ENCODE measurements at places on chromosomes 4 and X.

- H3K36me3 ChIP-seq: no peaks in the 10 kb centered on the region
- DNase-seq: no peak
- H3K27ac ChIP-seq: no peak overlapping the region
- H3K4me3 ChIP-seq: no peak overlapping the region
These were observed 52.7 kb upstream of the TMPRSS11F start for GRCh38 chr4:68182382-68182820.

- peak overlapping the region; percentile 55 for H3K4me3 ChIP-seq
- DNase-seq: no peak
- H3K27me3 ChIP-seq: peaks cover 41% of the 10 kb centered on the region
- H3K36me3 ChIP-seq: no peaks in the 10 kb centered on the region
These were observed 1.0 kb upstream of the SNCA start for GRCh38 chr4:89837993-89838390.

DNA sequence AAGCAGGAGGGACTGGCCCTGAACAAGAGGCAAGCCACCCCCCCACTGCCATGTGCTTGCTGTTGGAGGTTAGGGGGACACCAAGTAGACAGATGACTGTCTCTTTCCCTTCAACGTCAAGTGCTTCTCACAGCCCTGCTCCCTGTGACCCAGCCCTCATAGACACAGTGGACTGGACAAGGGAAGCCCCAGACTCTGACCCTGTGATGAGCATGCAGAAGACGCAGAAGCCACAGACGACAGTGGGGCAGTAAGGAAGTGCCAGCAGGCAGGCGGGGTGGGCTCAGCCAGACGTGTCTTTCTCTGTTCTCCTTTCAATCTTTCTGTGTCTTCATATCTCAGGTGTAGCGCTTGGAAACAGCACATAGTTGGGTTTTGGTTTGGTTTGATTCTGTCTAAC, 2.4 kb upstream of the L1CAM start:
- H3K27ac ChIP-seq: no peak overlapping the region
- H3K4me1 ChIP-seq: no peaks in the 10 kb centered on the region
- H3K36me3 ChIP-seq: no peaks in the 10 kb centered on the region
- peaks cover 58% of the 10 kb centered on the region for H3K27me3 ChIP-seq
- no peak overlapping the region for H3K4me3 ChIP-seq

GRCh38 chr4:80240976-80241375, 25.5 kb upstream of the FGF5 start:
- no peak overlapping the region for H3K27ac ChIP-seq
- H3K27me3 ChIP-seq: peaks cover 4% of the 10 kb centered on the region
- H3K36me3 ChIP-seq: no peaks in the 10 kb centered on the region
- no peak for DNase-seq
- no peaks in the 10 kb centered on the region for H3K4me1 ChIP-seq
- H3K4me3 ChIP-seq: no peak overlapping the region

DNA sequence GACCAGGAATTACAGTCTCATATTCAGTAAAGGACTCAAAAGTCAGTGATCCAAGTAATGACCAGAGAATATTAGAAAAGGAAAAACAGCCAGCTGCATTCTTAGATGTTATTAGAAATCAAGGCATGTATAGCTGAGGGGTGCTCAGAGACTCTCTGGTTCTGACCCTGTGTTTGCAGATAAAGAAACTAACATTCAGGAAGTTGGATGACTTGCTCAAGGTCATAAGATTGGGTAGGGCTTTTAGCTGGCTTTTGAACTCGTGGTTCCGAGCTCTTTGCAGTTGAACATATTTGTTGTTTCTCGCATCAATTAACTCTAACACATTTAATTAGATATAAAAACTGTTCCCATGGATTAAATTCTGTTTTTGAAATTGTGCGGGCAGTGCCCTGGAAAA, 62.5 kb upstream of the ENPP6 start:
- no peak overlapping the region for H3K4me3 ChIP-seq
- H3K27me3 ChIP-seq: no peaks in the 10 kb centered on the region
- H3K36me3 ChIP-seq: no peaks in the 10 kb centered on the region

- no peaks in the 10 kb centered on the region for H3K27me3 ChIP-seq
- H3K36me3 ChIP-seq: no peaks in the 10 kb centered on the region
- H3K27ac ChIP-seq: no peak overlapping the region
- no peaks in the 10 kb centered on the region for H3K4me1 ChIP-seq
- DNase-seq: no peak
- no peak overlapping the region for H3K4me3 ChIP-seq
These were observed 131.8 kb downstream of the SCFD2 start for GRCh38 chr4:53234111-53234510.

GRCh38 chr4:108849611-108850168, 86.8 kb upstream of the ETNPPL start:
- H3K36me3 ChIP-seq: no peaks in the 10 kb centered on the region
- H3K4me3 ChIP-seq: no peak overlapping the region
- H3K27ac ChIP-seq: no peak overlapping the region
- H3K27me3 ChIP-seq: no peaks in the 10 kb centered on the region
- no peaks in the 10 kb centered on the region for H3K4me1 ChIP-seq

DNA sequence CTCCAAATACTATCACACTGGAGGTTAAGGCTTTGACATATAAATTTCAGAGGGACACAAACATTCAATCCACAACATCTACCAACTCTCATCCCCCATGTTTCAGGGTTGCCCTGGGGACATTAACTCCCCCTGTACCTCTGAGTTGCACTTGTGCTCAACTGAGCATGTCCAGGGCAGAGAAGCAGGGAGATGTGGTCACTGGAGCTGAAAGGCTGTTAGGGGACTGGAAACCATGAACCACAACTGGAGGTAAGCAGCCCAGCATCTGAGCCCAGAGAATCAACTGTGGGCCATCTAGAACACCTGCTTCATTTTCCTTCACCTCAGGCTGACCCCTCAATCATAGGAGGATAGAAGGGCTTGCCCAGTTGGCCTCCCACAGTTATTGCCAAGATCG, 641.1 kb downstream of the MID1IP1 start:
- H3K4me3 ChIP-seq: no peak overlapping the region
- no peaks in the 10 kb centered on the region for H3K4me1 ChIP-seq
- no peak overlapping the region for H3K27ac ChIP-seq
- no peak for DNase-seq
- peaks cover 12% of the 10 kb centered on the region for H3K27me3 ChIP-seq
- no peaks in the 10 kb centered on the region for H3K36me3 ChIP-seq

DNA sequence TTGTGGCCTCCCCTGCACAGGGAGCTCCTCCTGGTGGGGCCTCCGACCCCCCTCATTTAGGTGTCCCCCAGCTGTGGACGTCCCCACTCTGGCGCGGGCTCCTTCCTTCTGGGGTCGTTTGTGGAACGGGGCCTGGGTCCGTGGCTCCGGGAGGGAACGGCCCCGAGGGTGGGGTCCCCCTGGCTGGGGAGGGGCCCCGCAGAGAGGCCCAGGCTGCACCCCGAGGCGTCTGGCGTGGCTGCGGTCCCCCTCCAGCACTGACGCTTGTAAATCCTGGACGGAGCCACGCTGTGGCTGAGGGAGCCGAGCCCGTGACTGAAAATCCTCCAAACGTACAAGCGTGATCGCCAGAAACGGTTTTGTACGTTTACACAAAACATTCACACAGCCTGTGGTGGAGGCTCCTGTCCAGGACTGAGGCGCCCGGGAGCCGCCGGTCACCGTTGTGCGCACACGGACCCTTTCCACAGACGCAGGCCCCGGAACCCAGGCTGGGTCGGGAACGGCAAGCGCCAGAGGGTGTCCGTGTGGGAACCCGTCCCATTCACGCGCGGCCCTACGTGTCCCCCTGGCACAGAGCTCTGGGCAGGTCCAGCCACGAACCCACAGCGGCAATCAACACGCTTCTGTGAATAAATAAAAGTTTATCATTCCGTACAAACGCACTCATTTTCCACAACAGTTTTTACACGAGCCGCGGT, 15.2 kb upstream of the GTPBP6 start:
- H3K27ac ChIP-seq: no peak overlapping the region
- peaks cover 4% of the 10 kb centered on the region for H3K27me3 ChIP-seq
- H3K4me1 ChIP-seq: peaks cover 8% of the 10 kb centered on the region
- H3K36me3 ChIP-seq: no peaks in the 10 kb centered on the region
- DNase-seq: no peak

DNA sequence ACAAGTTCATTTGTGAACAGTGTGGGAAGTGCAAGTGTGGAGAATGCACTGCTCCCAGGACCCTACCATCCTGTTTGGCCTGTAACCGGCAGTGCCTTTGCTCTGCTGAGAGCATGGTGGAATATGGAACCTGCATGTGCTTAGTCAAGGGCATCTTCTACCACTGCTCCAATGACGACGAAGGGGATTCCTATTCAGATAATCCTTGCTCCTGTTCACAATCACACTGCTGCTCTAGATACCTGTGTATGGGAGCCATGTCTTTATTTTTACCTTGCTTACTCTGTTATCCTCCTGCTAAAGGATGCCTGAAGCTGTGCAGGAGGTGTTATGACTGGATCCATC, 5.5 kb downstream of the SPRY1 start:
- H3K4me3 ChIP-seq: no peak overlapping the region
- H3K4me1 ChIP-seq: no peaks in the 10 kb centered on the region
- no peak for DNase-seq
- no peaks in the 10 kb centered on the region for H3K27me3 ChIP-seq

- no peaks in the 10 kb centered on the region for H3K27me3 ChIP-seq
- H3K4me1 ChIP-seq: no peaks in the 10 kb centered on the region
- DNase-seq: no peak
- H3K4me3 ChIP-seq: no peak overlapping the region
These were observed 5.0 kb upstream of the ZCCHC4 start for GRCh38 chr4:25307596-25307995.

- no peak overlapping the region for H3K27ac ChIP-seq
- DNase-seq: no peak
- no peak overlapping the region for H3K4me3 ChIP-seq
- H3K4me1 ChIP-seq: peaks cover 5% of the 10 kb centered on the region
- no peaks in the 10 kb centered on the region for H3K36me3 ChIP-seq
- H3K27me3 ChIP-seq: no peaks in the 10 kb centered on the region
These were observed 59.3 kb upstream of the RPL34 start for GRCh38 chr4:108561116-108561515.

- no peaks in the 10 kb centered on the region for H3K4me1 ChIP-seq
- DNase-seq: no peak
- no peak overlapping the region for H3K4me3 ChIP-seq
- no peak overlapping the region for H3K27ac ChIP-seq
- H3K27me3 ChIP-seq: no peaks in the 10 kb centered on the region
These were observed 759.1 kb upstream of the POU3F4 start for GRCh38 chrX:82748906-82749505.

DNA sequence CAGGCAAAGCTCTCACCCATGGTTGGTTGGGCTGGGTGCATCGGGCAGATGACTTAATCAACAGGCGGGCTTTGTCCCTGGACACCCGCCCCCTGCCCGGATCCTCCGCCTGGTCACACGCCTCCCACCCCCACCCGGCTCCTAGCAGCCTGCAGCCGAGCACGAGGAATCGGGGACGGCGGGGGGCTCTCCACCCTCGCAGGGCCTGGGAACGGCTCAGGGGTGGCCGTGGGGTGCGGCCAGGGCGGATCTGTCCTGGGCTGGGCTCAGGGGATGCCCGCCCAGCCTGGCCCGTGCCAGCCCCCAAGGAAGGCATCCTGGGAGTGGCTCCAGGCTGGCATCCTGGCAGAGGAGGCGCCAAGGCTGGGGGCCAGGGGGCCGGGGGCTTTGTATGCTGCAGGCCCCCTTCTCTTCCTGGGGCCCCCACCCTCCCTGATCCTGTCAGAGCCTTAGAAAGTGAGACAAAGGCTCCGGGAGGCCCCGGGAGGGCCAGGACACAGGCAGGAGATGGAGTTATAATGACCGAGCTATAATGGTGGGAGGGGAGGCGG, 32.5 kb upstream of the FGFR3 start:
- no peaks in the 10 kb centered on the region for H3K27me3 ChIP-seq
- DNase-seq: no peak
- H3K4me3 ChIP-seq: no peak overlapping the region
- H3K27ac ChIP-seq: no peak overlapping the region
- no peaks in the 10 kb centered on the region for H3K36me3 ChIP-seq

DNA sequence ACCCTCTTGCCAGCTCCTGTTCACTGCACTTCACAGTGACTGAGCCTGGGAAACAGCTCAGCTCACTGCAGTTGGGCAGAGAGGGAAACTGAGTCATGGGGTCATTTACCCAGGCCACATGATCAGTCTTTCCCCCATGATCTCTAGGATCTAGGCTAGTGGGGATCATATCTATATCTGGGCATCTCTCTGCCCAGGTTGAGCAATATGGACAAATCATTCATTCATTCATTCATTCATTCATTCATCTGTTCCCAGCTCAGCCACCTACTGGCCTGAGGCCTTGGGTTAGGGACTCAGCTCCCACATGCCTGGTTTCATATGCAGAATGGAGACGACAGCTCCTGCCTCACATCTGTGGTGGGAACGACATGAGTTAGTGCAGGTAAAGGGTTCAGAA, 45.3 kb upstream of the HMX1 start:
- peaks cover 10% of the 10 kb centered on the region for H3K27me3 ChIP-seq
- no peak overlapping the region for H3K27ac ChIP-seq
- no peaks in the 10 kb centered on the region for H3K4me1 ChIP-seq
- no peaks in the 10 kb centered on the region for H3K36me3 ChIP-seq

GRCh38 chr4:69057620-69058409, 38.5 kb upstream of the UGT2B7 start:
- no peak overlapping the region for H3K4me3 ChIP-seq
- no peaks in the 10 kb centered on the region for H3K36me3 ChIP-seq
- H3K27ac ChIP-seq: no peak overlapping the region

DNA sequence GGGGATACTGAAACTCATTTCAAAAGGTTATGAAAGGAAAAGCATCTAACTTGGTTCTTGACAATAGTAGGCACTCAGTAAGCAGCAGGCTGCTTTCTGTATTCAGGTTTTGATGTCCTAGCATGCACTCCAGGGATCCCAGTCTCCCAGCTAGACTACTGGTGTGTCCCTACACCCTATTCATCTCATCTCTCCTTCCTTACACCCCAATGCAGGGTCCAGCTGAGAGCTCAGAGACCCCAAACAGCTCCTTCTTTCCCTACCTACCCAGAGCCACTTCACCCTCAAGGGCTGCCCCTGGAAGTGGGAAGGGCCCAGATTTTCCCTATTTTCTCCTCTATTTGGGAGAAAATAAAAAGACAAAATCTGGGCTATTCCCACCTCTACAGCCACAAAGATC, 1.6 kb upstream of the EFNB1 start:
- H3K4me3 ChIP-seq: no peak overlapping the region
- H3K27ac ChIP-seq: no peak overlapping the region
- no peaks in the 10 kb centered on the region for H3K36me3 ChIP-seq
- no peaks in the 10 kb centered on the region for H3K4me1 ChIP-seq
- peaks cover 14% of the 10 kb centered on the region for H3K27me3 ChIP-seq
- no peak for DNase-seq

- no peak for DNase-seq
- H3K4me1 ChIP-seq: no peaks in the 10 kb centered on the region
- H3K27me3 ChIP-seq: no peaks in the 10 kb centered on the region
- peaks cover 5% of the 10 kb centered on the region for H3K36me3 ChIP-seq
- H3K27ac ChIP-seq: no peak overlapping the region
These were observed 17.6 kb downstream of the FBXO8 start for GRCh38 chr4:174265916-174266315.

GRCh38 chr4:74738464-74739143, 55.7 kb downstream of the BTC start:
- no peaks in the 10 kb centered on the region for H3K4me1 ChIP-seq
- DNase-seq: no peak
- H3K27me3 ChIP-seq: no peaks in the 10 kb centered on the region
- no peak overlapping the region for H3K27ac ChIP-seq
- H3K4me3 ChIP-seq: no peak overlapping the region

- DNase-seq: no peak
- no peak overlapping the region for H3K4me3 ChIP-seq
- no peaks in the 10 kb centered on the region for H3K36me3 ChIP-seq
- no peak overlapping the region for H3K27ac ChIP-seq
- peaks cover 28% of the 10 kb centered on the region for H3K27me3 ChIP-seq
These were observed 19.6 kb downstream of the SRPX2 start for GRCh38 chrX:100663642-100664041.

- H3K4me3 ChIP-seq: no peak within 1 kb of the TSS
- H3K27me3 ChIP-seq: peaks cover 63% of the 10 kb centered on the region
- H3K36me3 ChIP-seq: no peaks in the 10 kb centered on the region
- peaks cover 6% of the 10 kb centered on the region for H3K4me1 ChIP-seq
These were observed at the start of gene HAND2 for GRCh38 chr4:173529477-173530325. HAND2 (minus strand) TSS chr4:173530229; CDS start chr4:173529289, 940 bp downstream.
